ENCODE measurements at places on chromosomes 2 and 18.

DNA sequence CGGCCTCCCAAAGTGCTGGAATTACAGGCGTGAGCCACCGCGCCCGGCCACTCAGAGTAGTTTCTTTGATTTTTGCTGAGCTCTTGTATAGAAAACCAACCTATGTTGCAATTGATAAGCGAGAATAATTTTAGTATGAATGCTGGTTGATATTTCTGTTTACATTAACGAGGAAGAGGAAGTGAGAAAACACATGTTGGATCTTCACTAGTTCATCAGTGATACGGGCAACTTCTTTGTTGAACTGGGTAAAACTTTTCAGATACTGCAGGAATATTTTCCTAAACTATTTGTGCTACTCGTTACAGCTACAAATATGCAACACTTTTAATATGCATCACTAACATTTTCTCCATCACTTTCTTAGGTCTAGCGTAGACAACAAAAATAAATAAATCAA is 67.9 kb upstream of the SLC25A52 start:
- DNase-seq = no peak

DNA sequence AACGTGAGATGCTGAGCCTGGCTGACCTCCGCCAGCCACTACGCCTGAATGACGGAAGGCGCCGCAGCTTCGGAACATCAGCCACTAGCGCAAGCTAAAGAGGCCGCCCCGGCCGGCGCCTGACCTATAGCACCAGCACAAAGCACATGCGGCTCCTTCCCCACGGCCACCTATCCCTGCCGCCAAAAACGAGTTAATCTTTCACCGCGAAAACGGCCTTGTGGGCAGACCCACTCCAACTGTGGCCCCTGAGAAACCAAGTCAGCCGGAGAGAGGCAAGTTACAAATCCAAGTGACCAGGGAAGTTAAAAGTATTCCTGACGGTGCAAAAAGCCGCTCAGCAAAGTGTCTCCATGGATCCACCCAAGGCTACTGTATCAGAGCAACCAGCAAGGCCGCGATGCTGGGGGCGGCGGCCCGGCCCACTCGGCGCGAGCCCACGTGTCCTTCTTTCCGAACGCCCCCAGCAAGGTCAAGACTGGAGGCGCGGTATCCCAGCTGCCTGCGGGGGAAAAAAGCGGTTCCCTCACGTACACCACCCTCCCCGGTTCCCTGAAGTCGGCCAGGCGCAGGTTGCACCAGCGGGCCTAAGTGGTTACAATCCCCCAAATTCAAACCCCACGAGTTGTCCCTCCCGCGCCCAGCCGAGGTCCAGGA is 575 bp downstream of the HSPD1 start:
- DNase-seq = peak; percentile 82

GRCh38 chr18:63096327-63096874 is 223.2 kb downstream of the BCL2 start:
- no peak for DNase-seq

DNA sequence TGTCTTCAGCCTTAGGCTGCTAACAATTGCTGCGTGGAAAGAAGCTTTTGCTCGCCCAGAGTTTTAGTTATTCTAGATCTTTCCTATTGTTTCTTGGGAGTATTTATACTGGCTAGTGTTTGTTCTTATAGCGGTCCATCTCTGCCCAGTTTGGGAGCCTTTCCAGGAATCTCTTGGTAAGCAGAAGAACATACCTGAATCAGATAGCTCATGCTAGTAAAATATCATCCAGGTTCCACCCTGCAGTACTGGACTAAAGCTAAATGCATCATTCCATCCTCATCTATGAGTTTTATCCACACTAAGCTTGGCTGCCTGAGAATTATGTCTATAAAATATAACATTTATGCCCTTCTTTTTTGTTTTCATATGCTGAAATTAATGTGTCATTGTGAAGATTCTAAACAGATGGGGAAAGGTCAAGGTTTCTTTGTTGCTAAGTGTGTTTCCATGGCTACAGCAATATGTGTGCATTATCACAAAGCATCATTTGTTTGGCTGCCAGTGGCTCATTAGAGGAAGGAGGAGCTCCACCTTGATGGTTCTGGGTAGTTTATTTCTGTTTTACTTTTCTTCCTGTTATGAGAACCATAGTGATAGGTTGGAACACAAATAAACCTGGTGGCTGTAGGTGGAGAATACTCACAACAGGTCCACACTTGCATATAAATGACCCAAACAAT is 182.8 kb downstream of the PIK3C3 start:
- no peak for DNase-seq

DNA sequence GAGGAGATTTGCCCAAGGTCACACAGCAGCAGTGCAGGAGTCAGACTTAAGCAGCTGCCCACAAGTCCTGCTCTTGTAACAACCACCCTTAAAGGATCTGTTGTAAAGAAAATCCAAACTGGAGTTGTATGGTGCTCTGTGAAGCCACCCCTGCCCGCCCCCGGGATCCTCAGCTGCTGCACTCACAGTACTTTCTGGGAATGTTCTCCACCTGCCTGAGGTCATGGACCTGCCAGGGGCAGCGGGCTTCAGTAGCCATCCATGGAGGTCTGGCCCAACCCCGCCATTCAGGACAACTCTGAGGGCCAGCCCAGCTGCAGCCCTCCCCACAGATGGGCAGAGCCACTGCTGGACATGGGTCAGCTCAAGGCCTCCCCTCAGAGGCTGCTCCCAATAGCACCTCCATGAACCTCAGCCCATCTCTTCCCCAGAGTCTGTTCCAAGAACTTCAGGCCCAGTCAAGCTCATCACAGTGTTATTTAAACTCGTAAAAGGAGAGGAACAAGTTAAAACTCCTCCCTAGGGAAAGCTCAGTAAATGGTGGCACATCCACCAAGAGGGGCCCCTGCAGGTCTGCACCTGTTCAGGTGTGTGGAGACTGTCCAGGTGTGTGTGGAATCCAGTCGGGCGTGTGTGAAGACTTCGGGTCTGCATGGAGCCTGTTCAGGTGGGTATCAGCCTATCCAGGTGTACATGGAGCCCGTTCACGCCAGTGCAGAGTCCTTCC is 39.4 kb upstream of the GPC1 start:
- no peak for DNase-seq

DNA sequence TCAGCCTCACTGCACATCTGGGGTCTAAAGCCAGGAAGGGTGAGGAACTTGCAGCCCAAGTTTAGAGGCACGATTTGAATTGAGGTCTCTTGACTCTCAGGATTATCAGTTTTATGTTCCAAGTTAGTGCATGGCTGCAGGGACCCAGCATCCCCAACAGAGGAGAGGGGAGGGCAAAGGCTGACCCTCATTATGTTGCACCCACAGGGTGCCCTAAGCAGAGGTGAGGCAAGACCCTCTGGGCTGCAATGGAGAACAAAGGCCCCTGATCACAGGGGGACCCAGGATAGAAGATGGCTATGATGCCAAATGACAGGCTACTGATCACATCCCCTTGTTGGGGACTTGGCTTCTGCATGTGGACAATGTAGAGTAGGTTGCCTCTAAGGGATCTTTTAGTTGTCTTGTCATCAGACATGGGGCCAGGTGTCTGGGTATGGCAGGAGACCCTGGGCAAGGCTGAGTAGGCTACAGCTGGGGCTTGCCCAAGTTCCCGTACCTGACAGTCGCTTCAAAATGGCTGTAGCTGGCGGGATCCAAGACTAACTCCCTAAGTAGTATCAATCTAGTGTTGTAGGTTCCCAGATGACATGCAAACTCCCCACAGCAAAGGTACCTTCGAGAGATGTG is 4.5 kb upstream of the GDF7 start:
- peak; percentile 11 for DNase-seq

DNA sequence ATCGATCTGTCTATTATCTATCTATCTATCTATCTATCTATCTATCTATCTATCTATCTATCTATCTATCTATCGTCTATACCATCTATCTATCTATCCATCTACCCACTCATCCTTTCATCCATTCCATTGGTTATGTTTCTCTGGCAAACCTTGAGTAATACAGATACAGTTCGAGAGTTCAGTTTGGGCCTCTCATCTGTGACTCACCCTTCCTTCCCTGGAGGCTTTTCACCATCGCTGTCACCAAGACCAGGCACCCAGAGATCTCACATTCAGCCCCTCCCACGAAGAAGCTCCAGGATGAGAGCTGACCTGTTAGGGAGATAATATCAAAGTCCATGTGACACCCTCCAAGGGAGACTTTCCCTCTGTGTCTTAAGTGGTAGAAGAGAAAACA is 164.1 kb upstream of the CELF4 start:
- DNase-seq = no peak

DNA sequence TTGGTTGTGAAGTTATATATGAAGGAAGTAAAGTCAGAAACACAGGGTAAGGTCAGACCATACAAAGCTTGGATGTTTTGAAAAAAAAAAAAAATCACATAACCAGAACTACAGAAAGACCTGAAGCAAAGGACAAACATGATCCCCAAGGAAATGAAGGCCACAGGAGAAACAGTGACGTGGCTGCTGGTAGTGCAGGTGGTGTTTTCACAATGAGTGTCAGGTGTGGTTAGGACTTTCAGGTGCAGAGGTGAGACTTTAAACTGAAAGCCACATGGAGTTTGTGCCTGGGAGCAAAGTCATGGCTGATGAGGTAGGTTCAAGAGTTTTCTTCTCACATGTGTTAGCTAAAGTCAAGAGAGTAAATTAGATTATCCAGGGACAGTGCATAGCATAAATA is 270.7 kb downstream of the PIEZO2 start:
- DNase-seq = no peak

DNA sequence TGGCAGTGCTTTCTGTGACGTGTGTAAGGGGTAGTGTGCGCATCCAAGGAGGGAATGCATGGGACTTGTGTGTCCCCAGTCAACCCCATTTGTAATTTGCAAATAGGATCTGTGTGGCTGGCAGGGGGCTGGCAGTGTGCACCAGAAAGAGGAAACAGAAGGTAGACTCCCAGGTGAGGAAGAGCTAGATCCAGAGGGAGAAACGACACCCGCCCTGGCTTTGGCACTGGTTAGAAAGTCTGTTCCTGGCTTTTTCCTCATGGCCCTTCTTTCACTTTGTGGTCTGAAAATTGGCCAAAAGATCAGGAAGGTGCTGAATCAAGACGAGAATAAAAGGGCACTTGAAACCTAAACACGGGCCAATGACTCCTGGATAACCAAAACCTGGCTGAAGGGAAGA is 33.3 kb downstream of the PRKCE start:
- DNase-seq = no peak

- DNase-seq = peak; percentile 18
Measured at GRCh38 chr2:11567631-11568031, 33.8 kb downstream of the GREB1 start.

- no peak for DNase-seq
Measured at GRCh38 chr2:98332989-98333388, 13.3 kb upstream of the CNGA3 start.

DNA sequence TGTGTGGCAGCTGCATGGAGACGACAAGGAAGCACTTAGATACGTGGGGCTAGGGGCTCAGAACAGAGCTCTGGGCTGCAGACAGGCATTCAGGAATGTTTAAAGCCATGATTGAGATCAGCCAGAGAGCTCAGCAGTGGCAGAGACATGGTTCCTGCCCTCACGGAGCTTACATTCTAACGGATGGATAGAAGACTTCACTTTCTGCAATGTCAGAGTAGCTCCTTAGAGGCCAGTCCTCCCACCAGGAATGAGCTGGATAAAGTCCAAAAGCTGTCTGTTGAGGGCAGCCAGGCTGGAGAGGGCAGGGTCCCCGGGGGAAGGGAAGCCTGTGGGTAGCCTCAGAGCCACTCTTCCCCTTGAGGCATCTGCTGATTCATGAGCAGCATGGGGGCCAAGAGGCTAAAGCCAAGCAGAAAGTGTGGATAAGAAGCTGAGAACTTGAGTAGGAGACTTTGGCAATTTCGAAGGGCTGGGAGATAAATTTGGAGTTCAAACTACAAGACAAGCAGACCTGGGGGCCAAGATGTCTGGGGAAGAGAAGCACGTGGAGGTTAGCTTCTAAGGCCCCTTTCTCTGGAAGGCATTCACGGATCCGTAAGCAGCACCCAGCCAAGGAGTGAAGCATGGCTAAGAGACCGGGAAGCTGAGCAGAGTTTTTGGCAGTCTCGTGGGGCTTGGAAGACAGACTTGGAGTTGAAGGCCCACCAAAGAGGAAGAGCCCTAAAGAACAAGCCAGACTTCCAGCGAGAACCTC is 9.7 kb upstream of the CIB4 start:
- DNase-seq = peak; percentile 24

DNA sequence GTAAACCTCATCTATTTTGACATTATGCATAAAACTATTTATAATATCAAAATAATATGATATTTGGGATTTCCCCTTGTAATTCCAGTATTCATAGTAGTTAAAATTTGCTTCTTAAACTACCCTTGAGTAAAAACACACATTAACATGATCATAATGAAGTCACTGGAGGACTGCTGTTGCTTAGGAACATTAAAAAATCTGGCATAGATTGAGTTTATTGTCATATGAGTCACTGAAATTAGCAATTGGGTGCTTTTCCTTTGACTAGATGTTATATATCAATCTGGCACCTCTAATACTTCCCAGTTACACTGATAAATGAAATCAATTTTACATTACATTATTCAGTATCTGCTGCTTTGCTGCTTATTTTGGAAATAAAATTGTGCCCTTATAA is 57.0 kb upstream of the ZC3H15 start:
- no peak for DNase-seq

DNA sequence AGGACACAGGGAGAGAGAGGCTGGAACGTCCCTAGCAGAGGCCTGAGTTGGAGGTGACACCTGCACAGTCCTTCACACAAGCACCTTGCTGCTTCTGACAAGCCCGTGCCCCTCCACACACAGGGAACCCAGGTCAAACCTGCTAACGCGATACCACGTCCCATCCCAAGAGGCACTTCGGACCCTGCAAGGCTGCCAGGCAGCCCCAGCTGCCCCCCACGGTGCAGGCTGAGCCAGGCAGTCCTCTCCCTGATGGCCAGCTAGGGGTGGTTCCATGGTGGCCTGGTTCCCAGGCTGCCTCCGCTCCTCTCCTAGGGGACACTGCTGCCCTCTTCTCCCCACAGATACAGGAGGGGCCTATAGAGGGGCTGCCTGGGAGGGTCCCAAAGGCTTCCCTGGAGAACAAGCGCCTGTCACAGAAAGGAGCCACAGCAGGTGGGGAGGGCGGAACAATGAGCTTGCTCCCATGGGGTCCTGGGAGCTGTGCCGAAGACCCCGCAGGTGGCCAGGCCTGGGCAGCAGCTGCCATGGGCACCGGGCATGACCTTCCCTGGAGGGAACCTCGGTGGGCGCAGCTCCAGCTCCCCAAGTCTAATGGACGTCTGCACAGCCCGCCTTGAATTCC is 434.2 kb upstream of the MYT1L start:
- DNase-seq = no peak

GRCh38 chr2:66441581-66442320 is 6.8 kb downstream of the MEIS1 start:
- DNase-seq = no peak

GRCh38 chr2:100277540-100278207 is 44.6 kb downstream of the LONRF2 start:
- no peak for DNase-seq

GRCh38 chr18:40404284-40404683 is 1550.8 kb upstream of the PIK3C3 start:
- DNase-seq = no peak

GRCh38 chr2:99201959-99202678 is 21.1 kb downstream of the MRPL30 start:
- DNase-seq = no peak

- no peak for DNase-seq
Measured at GRCh38 chr2:70807828-70808118, 12.6 kb downstream of the CLEC4F start.
